Cerebellum (tissue), 4 donors: ENCODE measurements at places on chromosomes 16 and 17.

GRCh38 chr16:57226701-57227621 lies 18.1 kb upstream of the ARL2BP start:
- no peak for DNase-seq

DNA sequence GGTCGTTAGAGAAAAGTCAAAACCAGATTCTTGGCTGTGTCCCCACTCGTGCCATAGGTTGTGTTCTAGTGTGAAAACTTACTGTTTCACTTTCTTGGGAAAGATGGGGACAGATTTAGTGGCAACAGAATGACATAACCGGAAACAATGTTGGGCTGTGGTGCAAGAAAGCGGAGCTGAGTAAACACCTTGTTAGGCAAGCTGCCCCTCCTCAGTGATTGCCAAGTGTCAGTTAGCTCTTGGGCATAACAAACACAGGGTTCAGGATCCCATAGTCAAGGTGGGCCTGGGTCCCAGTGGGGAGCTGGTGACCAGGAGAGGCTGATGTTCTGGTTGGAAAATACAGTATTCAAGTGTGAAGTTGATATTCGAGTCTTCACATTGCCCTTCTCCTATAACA lies 15.4 kb downstream of the UBN1 start:
- no peak for DNase-seq

GRCh38 chr16:58421059-58421458 lies 28.8 kb downstream of the GINS3 start:
- no peak for DNase-seq

GRCh38 chr16:582218-582613 lies 7.7 kb upstream of the RAB40C start:
- no peak for DNase-seq

DNA sequence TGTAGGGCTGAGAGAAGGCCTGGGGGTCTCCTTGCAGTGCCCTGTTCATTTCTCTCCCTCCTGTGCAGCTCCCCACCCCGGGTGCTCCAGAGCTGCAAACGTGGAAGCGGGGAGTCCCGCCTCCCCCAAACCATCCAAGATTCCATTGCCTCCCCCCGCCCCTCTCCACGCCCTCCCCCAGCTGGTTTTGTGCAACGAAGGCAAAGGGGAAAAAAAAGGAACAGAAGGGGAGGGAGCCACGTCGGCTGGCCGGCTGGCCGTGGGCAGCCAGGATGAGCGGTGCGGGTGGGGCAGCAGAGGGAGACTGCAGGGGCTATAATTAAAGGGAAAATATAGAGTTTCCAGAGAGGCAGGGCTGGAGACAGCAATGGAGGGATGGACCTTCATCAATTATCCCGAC lies 1.7 kb upstream of the COL1A1 start:
- DNase-seq: no peak

DNA sequence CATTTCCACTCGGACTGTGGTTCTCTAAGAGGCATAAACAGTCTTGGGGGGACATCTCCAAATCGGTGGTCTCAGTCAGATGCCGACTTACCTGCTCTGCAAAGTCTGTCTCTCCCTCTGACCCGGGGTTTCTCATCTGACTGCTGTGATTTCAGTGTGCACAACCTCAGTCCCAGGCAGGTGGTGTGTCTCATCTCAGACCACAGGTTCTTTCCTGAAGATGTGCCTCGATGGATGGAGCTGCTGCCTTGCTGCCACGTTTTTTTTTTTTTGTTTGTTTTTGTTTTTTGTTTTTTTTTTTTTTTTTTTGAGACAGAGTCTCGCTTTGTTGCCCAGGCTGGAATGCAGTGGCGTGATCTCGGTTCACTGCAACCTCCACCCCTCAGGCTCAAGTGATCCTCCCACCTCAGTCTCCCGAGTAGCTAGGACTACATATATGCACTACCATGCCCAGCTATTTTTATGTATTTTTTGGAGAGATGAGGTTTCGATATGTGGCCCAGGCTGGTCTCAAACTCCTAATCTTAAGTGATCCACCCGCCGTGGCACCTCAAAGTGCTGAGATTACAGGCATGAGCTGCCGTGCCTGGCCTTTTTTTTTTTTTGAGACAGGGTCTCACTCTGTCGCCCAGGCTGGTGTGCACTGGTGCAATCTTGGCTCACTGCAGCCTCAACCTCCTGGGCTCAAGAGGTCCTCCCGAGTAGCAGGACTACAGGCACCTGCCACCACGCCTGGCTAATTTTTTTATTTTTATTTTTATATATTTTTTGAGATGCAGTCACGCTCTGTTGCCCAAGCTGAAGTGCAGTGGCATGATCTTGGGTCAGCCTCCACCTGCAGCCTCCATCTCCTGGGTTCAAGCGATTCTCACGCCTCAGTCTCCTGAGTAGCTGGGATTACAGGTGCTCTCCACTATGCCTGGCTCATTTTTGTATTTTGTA lies 15.4 kb downstream of the SPIRE2 start:
- DNase-seq: no peak

- DNase-seq: no peak
These were observed 286.7 kb downstream of the IRX3 start for GRCh38 chr16:53999841-54000240.

GRCh38 chr17:64055183-64056142 lies 35.0 kb upstream of the ICAM2 start:
- no peak for DNase-seq

GRCh38 chr17:77929180-77929564 lies 29.3 kb upstream of the TNRC6C start:
- no peak for DNase-seq

GRCh38 chr17:45225964-45226530 lies 4.4 kb downstream of the FMNL1 start:
- DNase-seq: no peak

DNA sequence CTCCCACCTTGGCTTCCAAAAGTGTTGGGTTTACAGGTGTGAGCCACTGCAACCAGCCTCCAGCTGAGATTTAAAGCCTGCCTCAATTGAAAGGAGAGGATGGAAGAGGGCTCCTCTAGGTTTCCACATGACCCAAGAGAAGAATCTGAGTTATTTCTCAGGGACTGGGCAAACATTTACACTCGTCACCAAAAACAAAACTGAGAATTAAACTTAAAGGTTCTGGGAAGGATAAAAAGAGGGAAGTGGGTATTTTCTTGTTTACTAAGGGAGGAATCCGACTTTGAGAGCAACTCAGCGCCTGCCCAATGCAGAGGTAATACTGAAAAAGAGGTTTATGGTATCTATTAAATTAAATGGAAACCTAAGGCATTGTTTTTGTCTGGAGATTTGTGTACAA lies 13.3 kb downstream of the HOXB1 start:
- no peak for DNase-seq

GRCh38 chr16:79211586-79211985 lies 389.0 kb downstream of the MAF start:
- peak; percentile 77 for DNase-seq

DNA sequence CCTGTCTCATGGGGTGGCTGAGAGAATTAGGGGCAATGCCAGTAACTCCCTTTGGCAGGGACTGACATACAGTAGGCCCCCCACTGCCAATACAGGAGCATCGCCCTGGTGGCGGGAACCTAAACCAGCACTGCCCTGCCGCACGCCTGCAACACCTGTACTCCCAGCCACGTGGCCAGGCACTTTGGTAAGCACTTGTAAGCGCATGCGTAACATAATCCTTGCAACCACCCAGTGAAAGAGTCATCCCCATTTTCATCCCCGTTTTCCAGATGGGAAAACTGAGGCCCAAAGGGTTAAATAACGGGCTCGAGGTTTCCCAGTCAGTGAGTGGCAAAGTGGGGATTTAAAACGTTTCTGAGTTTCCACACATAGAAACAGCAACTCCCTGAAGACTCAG lies 17.5 kb downstream of the SCN4A start:
- DNase-seq: no peak

GRCh38 chr16:56860226-56861020 lies 4.6 kb upstream of the SLC12A3 start:
- DNase-seq: no peak

GRCh38 chr17:2989855-2990254 lies 73.6 kb downstream of the OR1D5 start:
- DNase-seq: no peak

DNA sequence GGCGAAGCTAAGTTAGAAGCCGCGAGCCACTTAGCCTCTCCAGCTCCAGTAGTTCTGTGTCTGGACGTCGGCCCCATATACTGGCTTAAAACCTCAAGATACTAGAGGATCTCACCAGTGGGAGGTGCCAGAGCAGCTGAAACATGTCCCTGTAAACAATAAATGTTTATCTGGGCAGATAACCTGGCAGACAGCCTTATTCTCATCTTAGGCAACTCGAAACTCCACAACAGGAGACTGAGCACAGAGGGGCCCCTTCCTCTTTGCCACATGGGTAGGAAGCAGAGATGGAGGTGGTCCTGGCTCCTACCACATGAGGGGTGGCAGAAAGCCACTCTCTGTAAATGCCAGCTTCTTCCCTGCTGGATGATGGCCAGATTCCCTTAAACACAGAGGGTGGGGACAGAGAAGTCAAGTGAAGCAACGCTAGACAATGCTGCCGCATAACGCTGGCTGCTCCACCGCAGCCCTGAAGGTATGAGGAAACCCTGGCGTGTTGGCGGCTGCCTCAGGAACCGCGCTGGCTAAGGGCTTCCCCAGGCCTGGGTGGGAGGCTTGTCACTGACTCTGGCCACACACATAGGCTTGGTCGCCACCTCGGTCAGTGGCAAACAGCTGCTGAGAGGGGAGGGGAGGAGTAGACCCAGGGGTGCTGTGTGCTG lies 67.9 kb downstream of the HIC1 start:
- peak; percentile 42 for DNase-seq

DNA sequence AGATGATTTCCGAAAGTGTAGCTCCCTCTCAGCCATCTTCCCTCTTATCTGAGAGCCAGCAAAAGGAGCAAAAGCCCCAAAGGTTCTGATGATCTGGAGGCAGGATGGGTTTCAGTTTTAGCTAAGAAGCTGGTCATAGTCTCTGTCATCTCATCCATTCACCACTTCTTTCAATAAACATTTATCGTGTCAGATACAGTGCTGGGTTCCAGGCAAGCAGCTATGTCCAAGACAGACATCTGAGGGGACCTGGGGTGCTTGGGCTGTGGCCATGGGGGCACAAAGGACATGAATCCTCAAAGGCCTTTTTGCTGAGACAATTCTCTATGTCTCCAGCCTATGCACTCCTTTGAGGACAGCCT lies 1.0 kb upstream of the ETV4 start:
- no peak for DNase-seq

- no peak for DNase-seq
These were observed 42.8 kb downstream of the SPOP start for GRCh38 chr17:49635121-49635520.

- DNase-seq: no peak
These were observed at the start of gene PIEZO1 for GRCh38 chr16:88785106-88785924. TSS of gene PIEZO1 (minus strand) at chr16:88785220. CDS start at chr16:88784964, 256 bp downstream.

GRCh38 chr17:1557355-1558095 lies 5.1 kb downstream of the PITPNA start:
- DNase-seq: no peak

- no peak for DNase-seq
These were observed 46.6 kb upstream of the TEX2 start for GRCh38 chr17:64309710-64310109.

DNA sequence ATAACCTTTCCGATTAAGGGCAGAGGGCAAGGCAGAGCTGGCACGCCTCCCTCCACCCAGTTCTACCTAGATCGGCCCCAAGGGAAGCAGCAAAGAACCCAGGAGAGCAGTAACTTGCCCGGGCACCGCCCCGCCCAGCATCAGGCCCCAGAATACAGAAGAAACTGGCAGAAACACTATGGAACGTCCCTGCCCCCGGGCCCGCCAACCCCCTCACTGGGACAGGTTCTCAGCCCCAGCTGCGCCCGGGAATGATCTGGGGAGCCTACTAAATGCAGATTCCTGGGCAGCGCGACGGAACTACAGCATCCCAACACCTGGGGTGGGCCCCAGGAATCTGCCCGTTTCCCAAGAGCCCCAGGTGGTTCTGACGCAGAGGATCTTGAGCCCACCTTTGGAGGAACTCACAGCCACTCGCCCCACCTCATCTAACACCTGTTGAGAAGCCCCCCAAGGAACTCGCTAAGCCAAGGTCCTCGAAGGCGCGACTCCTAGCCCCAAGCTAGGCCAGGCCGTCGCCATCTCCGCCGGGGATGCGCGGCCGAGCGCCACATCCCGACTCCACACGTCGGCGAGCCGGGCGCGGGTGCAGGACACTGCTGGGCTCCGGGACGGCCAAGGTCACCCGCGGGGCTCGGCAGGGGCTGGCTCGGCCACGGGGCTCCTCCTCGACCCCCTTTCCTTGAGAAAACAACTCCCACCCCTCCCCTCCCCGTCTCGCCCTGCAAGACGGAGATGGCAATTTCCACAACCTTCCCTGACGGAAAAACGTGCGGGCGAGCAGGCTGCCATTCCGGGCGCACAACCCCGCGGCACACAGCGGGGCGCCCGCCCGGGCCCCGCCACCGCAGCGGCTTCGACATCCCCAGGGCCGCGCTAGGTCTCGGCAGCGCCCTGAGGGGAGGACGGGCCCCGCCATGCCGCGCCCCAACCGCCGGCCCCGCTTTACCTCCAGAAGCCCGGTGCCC lies 913 bp downstream of the CDIP1 start:
- DNase-seq: no peak

DNA sequence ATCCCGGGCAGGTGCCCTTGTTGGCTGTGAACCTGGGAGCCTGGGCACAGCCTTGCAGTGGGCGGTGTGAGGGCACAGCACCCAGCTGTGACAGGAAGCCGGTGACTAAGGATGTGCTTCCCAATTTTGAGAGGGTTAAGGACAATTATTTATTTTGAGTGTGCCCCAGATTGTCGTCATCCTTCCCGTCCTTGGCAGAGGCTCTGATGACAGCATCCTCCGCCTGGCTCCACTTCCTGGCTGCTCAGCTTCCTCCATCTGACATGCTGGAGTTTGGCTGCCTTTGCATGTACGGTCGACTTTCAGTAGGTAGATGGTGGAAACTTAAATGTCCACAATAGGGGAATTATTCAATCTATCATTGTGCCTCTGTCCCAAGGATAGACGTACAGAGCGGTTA lies 282.4 kb upstream of the EEF2KMT start:
- DNase-seq: no peak

GRCh38 chr17:62119373-62119772 lies 54.3 kb upstream of the MED13 start:
- DNase-seq: no peak

- DNase-seq: no peak
These were observed 265.2 kb downstream of the XYLT1 start for GRCh38 chr16:17205279-17206211.

- no peak for DNase-seq
These were observed 11.5 kb downstream of the COX10 start for GRCh38 chr17:14080847-14081251.

GRCh38 chr17:16977932-16978331 lies 6.0 kb upstream of the TNFRSF13B start:
- no peak for DNase-seq

- DNase-seq: peak; percentile 94
These were observed at the start of gene CDT1 for GRCh38 chr16:88803264-88803987. TSS of gene CDT1 (plus strand) at chr16:88803789. CDS start at chr16:88803832, 43 bp downstream.

- DNase-seq: no peak
These were observed 470 bp downstream of the TRPV3 start for GRCh38 chr17:3556916-3557767.

DNA sequence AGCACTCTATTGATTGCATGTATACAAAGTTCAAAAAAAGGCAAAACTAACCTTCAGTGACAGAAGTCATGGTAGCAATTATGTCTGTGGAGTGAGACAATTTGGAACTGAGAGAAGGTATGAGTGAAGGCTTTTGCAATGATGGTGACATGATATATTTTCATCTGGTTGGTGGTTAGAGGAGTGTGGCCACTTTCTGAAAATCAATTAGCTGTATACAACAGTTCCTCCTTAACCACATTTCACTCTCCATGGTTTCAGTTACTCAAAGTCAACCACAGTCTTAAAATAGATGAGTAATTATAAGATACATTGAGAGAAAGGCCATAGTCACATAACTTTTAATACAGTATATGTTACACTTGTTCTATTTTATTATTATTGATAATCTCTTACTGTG lies 26.2 kb downstream of the ADAMTS18 start:
- no peak for DNase-seq

GRCh38 chr16:14219983-14220382 lies 148.9 kb downstream of the MRTFB start:
- no peak for DNase-seq
